ENCODE measurements at places on chromosomes 3 and 15.

DNA sequence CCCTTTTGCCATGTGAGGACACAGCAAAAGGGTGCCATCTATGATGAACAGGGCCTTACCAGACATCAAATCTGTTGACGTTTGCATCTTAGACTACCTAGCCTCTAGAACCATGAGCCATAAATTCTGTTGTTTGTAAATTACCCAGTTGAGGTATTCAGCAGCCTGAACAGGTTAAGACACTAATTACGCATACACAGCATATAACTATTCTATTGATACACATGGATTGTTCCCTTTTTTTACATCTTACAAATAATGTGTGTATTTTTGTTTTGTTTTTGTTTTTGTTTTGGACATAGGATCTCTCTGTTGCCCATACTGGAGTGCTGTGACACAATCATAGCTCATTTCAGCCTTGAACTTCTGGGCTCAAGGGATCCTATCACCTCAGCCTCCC lies 255.5 kb downstream of the OPA1 start:
- DNase-seq: no peak

DNA sequence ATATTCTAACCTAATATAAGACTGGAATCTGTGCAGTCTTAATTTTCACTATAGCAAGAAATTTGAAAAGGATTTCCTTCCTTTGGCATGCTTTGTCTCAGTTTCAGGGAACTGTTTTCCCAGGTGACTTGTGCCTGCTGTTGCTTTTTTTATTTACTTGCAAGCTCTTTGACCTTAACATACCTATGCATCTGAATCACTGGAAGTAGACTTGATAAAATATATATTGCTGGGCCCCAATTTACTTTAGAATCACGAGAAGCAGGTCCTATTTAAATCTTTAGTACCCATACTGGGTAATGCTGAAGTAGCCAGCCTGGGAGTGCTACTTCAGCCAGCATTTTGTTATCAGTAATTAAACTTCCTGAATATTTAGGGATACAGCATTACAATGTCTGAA lies 257.9 kb upstream of the ALCAM start:
- no peak for DNase-seq

DNA sequence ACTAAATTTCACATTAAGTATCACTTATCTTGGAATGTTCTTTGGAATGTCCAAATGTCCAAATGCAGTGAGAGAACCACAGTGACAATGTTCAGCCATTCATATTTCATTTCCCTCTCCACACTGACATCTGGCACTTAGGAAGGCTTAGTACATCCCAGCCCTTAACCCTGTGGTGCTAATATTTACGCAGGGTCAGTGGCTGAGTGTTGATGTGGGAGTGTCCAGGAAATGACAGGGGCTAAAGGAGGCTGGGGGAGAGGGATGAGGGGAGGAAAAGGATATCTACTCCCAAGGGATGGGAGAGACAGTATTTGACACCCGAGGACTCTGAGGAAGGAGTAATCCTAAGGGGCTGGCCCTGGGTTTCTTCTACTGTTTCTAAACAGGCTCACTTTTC lies 14.1 kb upstream of the CCR4 start:
- DNase-seq: no peak

- no peak for DNase-seq
Measured at GRCh38 chr3:193080821-193081365, 160.1 kb upstream of the PLAAT1 start.

DNA sequence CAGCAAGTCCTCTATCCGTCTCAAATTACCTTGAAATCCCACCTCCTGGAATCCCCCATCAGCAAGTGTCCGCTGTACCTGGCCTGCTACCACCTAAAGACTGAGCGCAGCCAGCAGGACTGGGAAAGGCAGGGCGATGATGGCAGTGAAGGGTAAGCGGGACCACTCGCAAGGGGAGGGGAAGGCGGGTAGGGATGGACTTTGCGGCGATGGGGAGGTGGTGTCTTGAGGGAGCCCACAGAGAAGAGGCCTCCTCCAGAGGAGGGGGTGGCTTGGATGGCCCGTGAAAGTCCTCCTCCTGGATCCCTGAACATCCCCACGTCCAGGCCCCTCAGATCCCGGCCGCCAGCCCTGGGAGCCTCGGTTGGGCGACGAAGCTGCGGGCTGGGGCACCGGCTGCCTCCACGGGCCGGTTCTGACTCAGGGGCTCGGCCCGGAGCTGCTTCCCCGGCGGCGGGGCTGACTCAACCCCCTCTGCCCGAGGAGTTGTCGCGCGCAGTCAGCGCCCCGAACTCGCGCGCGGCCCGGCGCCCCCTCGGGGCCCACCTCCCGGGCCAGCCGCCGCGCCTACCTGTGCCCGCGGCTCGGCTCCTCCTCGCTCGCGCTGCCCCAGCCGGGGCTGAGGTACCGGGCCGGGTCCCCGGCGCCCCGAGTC lies 512 bp downstream of the LARP6 start:
- DNase-seq: no peak

GRCh38 chr3:13017361-13018042 lies 55.7 kb downstream of the IQSEC1 start:
- no peak for DNase-seq
